ENCODE measurements at places on chromosomes 6 and 20. TPM values are rescaled to one million over a fixed set of nuclear protein-coding genes. Genes with fewer than 3 reads are reported as not detected.
A peak's percentile ranks its signal among the peaks of the same experiment; 100 is the strongest.

The MACROD2 gene
- not detected for polyA plus RNA-seq

The SLPI gene
- not detected for polyA plus RNA-seq

The LBP gene
- polyA plus RNA-seq = not detected

The GPR63 gene
- 0.12 TPM for polyA plus RNA-seq

The C6orf132 gene
- not detected for polyA plus RNA-seq

The CST11 gene
- not detected for polyA plus RNA-seq

The LAMA2 gene
- polyA plus RNA-seq = 0.45 TPM

The CD40 gene
- polyA plus RNA-seq = 2.8 TPM

The BMP5 gene
- not detected for polyA plus RNA-seq

The B3GAT2 gene
- 0.22 TPM for polyA plus RNA-seq

The HSPA12B gene
- not detected for polyA plus RNA-seq

GRCh38 chr20:13173201-13173600 lies 47.9 kb upstream of the ISM1 start:
- no peaks in the 10 kb centered on the region for H3K27me3 ChIP-seq
- H3K4me1 ChIP-seq = no peaks in the 10 kb centered on the region

DNA sequence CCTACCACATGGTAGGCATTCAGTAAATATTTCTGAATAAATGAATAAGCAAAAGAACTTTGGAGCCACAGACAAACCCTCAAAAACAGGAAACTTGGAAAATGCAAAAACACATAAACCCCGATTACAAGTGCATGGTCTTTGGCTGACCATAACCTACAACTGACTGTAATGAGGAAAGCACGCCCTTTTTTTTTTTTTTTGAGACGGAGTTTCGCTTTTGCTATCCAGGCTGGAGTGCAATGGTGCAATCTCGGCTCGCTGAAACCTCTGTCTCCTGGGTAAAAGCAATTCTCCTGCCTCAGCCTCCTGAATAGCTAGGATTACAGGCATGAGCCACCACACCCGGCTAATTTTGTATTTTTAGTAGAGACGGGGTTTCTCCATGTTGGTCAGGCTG lies 11.9 kb upstream of the LATS1 start:
- H3K27ac ChIP-seq = peak overlapping the region; percentile 38
- H3K36me3 ChIP-seq = peaks cover 10% of the 10 kb centered on the region
- H3K4me1 ChIP-seq = peaks cover 12% of the 10 kb centered on the region
- no peak overlapping the region for H3K4me3 ChIP-seq
- H3K27me3 ChIP-seq = no peaks in the 10 kb centered on the region

DNA sequence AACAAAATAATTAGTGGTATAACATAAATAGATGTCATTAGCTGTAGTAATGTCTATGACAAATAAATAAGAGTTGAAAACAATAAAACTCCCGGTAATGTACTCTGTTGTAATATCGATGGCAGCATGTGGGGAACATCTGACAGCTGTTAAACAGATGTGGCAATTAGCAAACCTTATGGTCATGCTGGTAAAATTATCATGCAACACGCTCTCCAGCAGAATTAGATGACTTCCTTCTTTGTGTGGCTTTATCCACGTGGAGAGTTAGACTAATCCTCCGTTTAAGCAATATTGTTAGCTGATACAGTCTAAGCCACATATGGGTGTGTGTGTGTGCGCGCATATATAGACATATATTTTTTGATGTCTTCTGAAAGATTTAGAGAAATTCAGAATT lies 77.7 kb upstream of the ZFP64 start:
- H3K4me3 ChIP-seq = no peak overlapping the region
- no peaks in the 10 kb centered on the region for H3K4me1 ChIP-seq
- no peak for DNase-seq

DNA sequence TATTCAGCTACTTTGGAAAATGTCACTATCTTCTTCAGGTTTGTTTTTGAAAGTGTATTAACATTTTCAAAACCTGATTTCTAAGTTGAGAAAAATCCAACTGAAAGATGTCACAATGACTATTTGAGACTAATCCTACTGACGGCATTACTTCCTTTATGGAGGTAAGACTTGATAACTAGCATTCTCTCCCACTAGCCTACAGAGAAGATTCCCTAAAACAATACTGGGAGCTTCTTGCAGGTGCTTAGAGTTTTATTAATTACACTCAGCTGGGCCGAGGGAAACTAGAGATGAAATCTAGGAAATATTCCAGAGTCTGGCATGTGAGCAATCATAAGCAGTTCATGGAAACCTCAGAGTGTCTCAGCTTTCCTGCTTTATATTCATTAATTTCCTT lies 114.0 kb downstream of the LCA5 start:
- H3K27ac ChIP-seq = no peak overlapping the region
- no peak overlapping the region for H3K4me3 ChIP-seq
- no peak for DNase-seq
- H3K27me3 ChIP-seq = no peaks in the 10 kb centered on the region

- no peaks in the 10 kb centered on the region for H3K27me3 ChIP-seq
- H3K4me3 ChIP-seq = peak overlapping the region; percentile 77
- no peaks in the 10 kb centered on the region for H3K36me3 ChIP-seq
- DNase-seq = no peak
- H3K4me1 ChIP-seq = peaks cover 14% of the 10 kb centered on the region
Measured at GRCh38 chr20:56360133-56360907, 1.5 kb downstream of the FAM210B start.

GRCh38 chr20:4134355-4134834 lies 119.0 kb upstream of the RNF24 start:
- DNase-seq = no peak
- no peaks in the 10 kb centered on the region for H3K27me3 ChIP-seq
- H3K4me1 ChIP-seq = no peaks in the 10 kb centered on the region
- no peak overlapping the region for H3K27ac ChIP-seq

DNA sequence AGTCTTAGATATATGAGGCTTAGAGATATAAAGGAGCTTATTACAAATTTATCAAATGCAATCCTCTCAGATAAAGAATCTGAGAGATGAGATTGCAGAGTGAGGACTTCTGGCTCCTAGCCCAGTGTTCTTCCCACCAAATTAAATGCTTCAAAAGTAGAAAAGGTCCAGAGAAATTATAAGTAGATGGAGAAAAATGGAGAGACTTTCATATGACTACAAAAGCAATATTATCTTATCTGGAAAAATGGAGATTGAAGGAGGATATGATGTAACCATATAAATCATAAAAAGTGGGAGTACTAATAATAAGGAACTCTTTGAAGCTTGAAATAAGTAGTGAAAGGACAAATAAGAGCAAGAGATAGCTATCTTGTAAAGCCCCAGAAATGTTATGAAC lies 2.8 kb downstream of the KCTD20 start:
- no peak for DNase-seq
- H3K27me3 ChIP-seq = no peaks in the 10 kb centered on the region
- no peak overlapping the region for H3K4me3 ChIP-seq
- H3K4me1 ChIP-seq = peaks cover 36% of the 10 kb centered on the region

GRCh38 chr6:73801652-73802268 lies 105.8 kb downstream of the CD109 start:
- no peaks in the 10 kb centered on the region for H3K36me3 ChIP-seq
- DNase-seq = no peak
- H3K4me3 ChIP-seq = no peak overlapping the region
- H3K27ac ChIP-seq = no peak overlapping the region

GRCh38 chr20:21301940-21302663 lies 1.0 kb upstream of the XRN2 start:
- H3K27me3 ChIP-seq = no peaks in the 10 kb centered on the region
- DNase-seq = no peak
- no peaks in the 10 kb centered on the region for H3K36me3 ChIP-seq
- H3K4me3 ChIP-seq = peak overlapping the region; percentile 65
- peaks cover 21% of the 10 kb centered on the region for H3K4me1 ChIP-seq

DNA sequence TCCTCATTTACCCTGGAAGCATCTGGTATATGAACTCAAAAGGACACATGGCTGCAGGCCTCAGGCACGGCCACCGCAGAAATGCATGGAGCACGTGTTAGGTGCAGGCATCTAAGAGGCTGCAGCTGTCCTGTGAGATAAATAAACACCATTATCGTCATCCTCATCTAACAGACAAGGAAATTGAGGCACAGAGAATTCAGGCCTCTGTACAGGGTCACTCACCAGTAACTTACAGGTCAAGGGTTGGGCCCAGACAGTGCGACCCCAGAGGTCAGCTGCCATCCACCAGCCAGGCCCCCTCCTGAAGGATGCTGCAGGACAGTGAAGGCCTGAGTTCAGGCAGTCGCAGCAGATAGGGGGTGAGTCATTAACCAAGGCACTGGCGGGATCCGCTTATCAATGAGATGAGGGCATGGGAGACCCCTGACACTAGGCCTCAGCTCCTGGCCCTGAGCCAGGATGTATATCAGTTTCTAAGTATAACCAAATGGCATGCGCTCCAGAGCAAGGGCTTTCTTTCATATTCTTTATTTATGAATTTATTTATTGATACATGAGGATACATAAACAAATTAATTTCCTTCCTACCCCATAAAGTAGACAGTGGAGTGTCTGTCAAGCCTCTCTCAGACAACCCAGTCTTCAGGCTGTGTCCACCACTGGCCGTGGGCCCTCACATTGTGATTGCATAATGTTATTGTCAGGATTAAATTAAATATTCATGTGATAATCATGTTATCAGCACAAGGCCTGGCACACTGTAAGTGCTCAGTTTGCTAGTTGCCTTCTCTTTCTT lies 316.9 kb downstream of the QKI start:
- no peaks in the 10 kb centered on the region for H3K36me3 ChIP-seq
- no peaks in the 10 kb centered on the region for H3K27me3 ChIP-seq
- no peak overlapping the region for H3K4me3 ChIP-seq
- H3K4me1 ChIP-seq = no peaks in the 10 kb centered on the region

DNA sequence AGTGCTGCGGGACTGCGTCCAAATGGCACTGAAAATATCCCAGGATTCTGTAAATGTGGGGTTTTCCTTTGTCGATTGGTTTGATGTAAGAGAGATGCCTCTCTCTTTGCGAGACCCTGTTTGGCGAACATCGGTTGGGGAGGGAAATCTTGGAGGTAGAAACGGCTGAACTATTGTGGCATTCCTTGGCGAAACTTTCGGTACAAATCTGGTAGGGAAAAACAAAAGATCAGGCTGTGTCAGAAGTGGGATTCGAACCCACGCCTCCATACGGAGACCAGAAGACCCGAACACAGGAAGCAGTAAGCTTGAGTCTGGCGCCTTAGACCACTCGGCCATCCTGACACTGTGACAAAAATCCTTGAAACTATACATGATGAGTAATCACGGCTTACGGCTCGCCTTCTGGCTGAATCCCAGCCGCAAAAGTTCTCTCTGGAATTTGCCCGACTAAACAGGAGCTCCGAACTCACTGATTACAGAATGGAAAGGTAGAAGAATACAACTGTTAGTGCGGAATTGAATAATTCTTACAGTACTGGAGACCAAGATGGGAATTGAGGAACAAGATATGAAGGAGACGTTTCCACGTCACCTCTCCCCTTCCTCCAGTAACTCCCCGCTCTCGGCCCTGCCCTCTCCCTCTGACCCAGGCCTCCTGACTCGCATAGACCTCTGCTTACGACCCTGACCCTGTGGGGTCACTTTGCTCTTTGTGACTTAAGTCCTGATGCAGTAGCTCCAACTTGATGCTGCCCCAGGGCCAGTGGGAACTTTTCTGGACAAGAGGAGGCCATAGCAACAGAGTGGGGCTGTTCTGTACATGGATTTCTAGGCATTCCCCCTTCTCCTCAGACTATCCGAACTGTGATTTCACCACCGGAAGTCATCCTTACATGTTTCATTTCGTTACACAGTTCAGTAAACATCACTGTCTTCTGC lies 132.8 kb upstream of the ZNF184 start:
- no peaks in the 10 kb centered on the region for H3K4me1 ChIP-seq
- no peaks in the 10 kb centered on the region for H3K36me3 ChIP-seq
- H3K27ac ChIP-seq = peak overlapping the region; percentile 45
- H3K4me3 ChIP-seq = peak overlapping the region; percentile 20

DNA sequence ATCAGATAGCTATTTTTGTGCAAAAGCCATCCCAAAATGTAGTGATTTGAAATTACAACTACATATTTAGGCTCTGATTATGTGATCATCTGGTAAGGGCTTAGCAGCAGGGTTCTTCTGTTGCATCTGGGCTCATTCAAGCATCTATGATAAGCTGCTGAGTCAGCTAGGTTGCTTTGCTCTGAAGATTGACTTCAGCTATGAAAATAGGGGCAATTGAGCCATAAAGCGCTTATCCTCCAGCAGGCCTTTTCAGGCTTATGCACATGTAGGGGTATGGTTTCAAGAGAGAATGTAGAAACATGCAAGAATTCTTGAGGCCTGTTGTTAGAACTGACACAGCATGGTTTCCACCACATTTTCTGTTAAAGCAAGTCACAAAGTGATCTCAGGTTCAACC lies 114.1 kb downstream of the PLCB1 start:
- no peak overlapping the region for H3K4me3 ChIP-seq
- no peak overlapping the region for H3K27ac ChIP-seq
- no peak for DNase-seq
- H3K27me3 ChIP-seq = no peaks in the 10 kb centered on the region
- no peaks in the 10 kb centered on the region for H3K4me1 ChIP-seq

DNA sequence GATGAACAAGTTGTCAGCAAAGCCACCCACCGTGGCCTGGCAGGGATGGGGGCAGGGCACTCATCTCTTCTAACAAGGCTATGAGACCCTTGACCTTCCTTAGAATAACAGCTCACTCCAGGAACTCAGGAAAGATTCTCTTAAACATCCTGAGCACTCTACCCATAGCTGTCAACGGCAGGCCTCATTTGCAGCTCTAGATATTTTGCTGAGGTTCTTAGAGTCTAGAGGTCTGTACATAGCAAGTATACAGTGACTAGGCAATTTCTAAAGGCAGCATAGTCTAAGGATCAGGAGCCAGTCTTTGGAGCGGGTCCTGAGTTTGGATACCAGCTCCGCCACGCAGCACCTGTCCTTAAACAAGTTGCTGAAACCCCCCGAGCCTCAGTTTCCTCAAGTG lies 11.7 kb downstream of the TRERF1 start:
- H3K4me1 ChIP-seq = peaks cover 43% of the 10 kb centered on the region
- no peak overlapping the region for H3K4me3 ChIP-seq
- no peak overlapping the region for H3K27ac ChIP-seq
- H3K36me3 ChIP-seq = no peaks in the 10 kb centered on the region
- no peak for DNase-seq

DNA sequence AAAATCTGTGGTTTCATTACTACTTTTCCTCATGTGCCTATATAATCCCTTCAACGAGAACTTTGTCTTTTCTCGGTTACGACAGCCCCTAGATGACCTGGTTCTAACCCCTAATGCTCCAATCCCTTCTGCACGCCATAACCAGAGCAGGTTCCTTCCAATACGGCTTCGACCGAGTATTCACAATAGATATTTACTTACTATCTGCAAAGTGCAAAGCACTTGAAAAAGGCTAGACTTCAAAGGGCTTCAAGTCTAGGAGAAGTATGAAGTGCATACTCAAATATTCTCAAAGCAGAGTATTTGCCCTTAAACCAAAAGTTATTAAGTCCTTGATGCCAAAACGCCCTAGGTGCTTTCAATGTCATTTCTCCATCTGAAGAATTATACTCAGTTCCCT lies 63.4 kb upstream of the NHSL1 start:
- no peak overlapping the region for H3K27ac ChIP-seq
- no peak for DNase-seq
- H3K4me3 ChIP-seq = no peak overlapping the region
- H3K4me1 ChIP-seq = no peaks in the 10 kb centered on the region

GRCh38 chr6:13924949-13925881 lies at the start of gene RNF182:
RNF182 (plus strand) TSS chr6:13924952; CDS start chr6:13977120, 52,168 bp downstream.
- peaks cover 8% of the 10 kb centered on the region for H3K4me1 ChIP-seq
- H3K27ac ChIP-seq = peak within 1 kb of the TSS; percentile 49
- H3K4me3 ChIP-seq = peak within 1 kb of the TSS; percentile 48
- DNase-seq = no peak
- peaks cover 40% of the 10 kb centered on the region for H3K27me3 ChIP-seq
- no peaks in the 10 kb centered on the region for H3K36me3 ChIP-seq
